Central memory CD4-positive, alpha-beta T cell (primary cell): ENCODE measurements at places on chromosomes 12 and 14.
A peak's percentile ranks its signal among the peaks of the same experiment; 100 is the strongest.

GRCh38 chr14:94946244-94946643 lies 176.3 kb upstream of the GSC start:
- peak; percentile 54 for DNase-seq

GRCh38 chr14:65704437-65704836 lies 291.9 kb downstream of the FUT8 start:
- no peak for DNase-seq

DNA sequence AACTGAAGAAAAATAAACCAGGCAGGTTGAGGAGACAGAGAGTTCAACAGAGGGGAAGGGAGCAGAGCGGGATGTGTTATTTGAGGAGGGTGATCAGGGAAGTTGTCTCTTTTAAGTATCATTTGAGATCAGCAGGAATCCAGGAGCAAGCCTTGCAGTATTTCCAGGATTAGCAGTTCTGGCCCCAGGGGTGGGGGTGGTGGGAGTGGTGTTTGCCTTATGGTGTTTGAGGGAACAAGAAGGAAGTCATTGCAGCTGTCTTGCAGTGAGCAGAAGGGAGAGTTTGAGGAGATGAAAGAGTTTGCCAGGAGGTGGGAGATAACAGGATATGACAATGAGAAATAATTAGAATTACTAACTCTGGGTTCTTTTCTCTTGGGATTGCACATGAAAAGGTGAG lies 418.6 kb downstream of the NELL2 start:
- DNase-seq: no peak

- DNase-seq: no peak
Measured at GRCh38 chr12:10457760-10458159, 4.6 kb upstream of the KLRC1 start.

- DNase-seq: no peak
Measured at GRCh38 chr12:65280306-65280705, 1.8 kb downstream of the MSRB3 start.

DNA sequence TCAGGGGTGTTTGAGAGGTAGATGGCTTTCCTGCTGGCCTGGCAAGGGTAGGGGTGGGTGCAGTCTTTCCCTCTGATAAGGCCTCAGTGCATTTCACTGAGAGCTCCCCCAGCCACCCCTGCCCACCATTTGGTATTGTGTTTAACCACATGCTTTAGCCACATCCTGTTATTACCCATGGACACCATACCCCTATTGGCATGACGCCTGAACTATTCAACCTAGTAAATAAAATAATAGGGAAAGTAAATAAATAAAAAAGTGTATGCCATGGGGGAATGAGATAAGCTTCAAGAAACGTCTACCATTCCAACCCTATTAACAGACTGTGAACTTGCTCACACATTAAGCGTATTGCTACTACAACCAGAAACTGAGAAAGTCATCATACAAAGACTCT lies 7.6 kb upstream of the LGR5 start:
- no peak for DNase-seq

GRCh38 chr12:108211157-108211556 lies 82.1 kb downstream of the WSCD2 start:
- no peak for DNase-seq

GRCh38 chr12:55746174-55746912 lies 3.4 kb downstream of the GDF11 start:
- DNase-seq: no peak

- DNase-seq: no peak
Measured at GRCh38 chr12:388012-388411, 1.1 kb downstream of the KDM5A start.
